ENCODE measurements at places on chromosomes 6 and 20.

GRCh38 chr6:111534231-111534751 is 51.3 kb upstream of the REV3L start:
- DNase-seq: no peak

- no peak for DNase-seq
These were observed 182.7 kb upstream of the ARG1 start for GRCh38 chr6:131390322-131390721.

DNA sequence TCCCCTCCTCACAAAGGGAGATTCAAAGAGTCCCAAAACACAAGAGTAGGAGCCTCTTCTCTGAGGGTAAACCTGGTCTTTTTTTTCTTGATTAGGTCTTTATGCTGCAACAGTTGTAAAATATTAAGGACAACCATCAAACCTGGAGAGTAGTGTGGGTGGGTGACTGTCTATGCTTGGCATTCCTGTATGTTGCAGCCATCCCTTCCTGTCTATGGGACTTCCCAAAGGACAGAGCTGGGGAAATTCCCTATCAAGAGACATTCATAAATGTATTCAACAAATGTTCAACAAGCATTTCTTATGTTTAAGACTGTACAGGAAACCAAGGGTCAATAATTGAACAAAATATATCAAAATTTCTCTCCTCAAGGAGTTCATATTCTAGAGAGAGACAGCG is 5.5 kb downstream of the BTN2A2 start:
- DNase-seq: no peak

- DNase-seq: no peak
These were observed 2.1 kb downstream of the NFYA start for GRCh38 chr6:41074692-41075436.

All from NCI-H1694 treated with DMSO at 0.1 percent for 48 hours (cell line).